ENCODE measurements at places on chromosomes 6 and 20.

DNA sequence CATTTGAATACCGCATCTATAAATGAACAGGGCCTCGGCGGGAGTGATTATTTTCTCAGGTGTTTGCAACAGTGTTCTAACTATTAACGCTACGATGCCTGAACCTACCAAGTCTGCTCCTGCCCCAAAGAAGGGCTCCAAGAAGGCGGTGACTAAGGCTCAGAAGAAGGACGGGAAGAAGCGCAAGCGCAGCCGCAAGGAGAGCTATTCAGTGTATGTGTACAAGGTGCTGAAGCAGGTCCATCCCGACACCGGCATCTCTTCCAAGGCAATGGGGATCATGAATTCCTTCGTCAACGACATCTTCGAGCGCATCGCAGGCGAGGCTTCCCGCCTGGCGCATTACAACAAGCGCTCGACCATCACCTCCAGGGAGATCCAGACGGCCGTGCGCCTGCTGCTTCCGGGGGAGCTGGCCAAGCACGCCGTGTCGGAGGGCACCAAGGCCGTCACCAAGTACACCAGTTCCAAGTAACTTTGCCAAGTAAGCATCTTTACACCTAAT is 70.9 kb downstream of the HFE start:
- peak; percentile 54 for ATAC-seq

DNA sequence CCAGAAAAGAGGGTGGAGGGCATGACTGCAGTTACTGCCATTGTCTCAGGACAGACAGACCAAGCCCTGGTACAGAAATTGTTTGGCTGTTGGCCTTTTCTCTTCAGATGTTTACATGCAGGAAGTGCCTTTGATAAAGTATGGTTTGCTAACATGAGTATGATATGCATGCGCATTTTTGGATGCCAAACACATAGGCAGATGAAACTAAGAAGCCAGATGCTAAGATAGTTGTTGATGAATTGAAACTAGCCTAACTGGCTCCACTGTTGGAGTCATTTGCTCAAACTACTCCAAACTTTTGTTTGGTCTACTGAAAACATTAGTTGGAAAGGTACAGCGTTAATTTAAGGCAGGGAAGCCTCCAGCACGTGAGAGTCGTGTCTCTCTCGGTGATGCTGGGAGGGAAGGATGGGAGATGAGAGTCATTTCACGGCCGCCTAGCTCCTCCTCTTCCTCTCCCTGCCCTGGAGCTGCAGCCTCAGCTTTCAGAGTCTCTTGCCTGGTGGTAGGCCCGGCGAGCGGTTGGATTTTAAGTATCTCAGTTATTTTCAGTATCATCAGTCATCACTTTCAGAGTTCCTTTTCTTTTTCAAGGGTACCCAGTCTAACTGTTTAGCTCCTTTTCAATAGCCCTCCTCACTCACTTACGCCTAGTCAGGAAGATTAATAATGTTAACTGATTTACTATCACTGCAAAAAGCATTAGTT is 29.7 kb downstream of the RREB1 start:
- no peak for ATAC-seq

DNA sequence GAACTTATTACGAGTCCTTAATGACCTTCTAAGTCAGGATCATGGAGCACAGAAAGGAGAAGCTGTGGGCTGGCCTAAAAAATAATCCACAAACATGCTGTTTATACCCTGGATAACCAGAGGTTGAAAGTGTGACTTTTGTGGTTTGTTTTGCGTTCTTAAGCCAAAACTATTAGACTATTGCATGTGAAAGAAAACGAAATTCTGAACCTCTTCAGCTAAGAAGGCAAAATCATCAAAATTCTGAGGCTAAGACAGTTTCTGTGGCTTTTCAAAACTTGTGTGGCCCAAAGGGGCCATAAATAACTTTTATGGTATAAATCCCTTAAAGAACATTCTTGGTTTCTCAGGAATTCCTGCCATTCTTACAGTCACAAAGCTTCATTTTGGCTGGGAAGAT is 251.0 kb downstream of the UST start:
- ATAC-seq: no peak

GRCh38 chr6:42251911-42252637 is 34.4 kb upstream of the MRPS10 start:
- ATAC-seq: peak; percentile 75

DNA sequence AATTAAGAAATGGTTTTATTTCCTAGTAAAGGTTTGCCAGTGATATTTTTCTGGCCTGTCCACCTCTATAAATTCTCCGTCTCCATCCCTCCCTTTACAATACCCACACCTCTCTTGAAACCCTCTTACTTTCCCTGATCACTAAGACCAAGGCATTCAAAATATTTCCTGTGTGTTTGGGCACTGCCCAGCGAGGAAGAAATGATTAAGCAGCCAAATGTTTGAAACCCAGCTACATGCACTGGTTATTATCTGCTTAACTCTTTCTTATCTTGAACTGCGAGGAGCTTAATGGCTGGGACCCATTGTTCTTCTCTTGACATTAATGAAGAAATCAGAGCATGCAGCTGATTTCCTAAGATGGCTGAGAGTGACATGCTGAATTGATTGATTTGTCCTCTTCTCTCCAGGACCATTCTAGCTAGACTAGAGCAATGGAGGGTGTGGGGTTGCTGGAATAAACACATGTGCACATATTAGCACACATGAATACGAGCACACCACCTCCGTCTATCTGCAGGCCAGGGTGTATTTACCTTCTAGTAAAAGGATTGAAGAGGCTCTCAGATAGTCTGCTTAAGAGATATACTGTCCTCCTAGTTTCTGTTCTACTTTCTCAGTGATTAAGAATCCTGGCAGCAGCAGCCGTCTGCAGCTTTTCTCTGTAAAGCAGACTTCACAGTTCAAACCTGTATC is 46.1 kb upstream of the PRDM1 start:
- ATAC-seq: peak; percentile 72

DNA sequence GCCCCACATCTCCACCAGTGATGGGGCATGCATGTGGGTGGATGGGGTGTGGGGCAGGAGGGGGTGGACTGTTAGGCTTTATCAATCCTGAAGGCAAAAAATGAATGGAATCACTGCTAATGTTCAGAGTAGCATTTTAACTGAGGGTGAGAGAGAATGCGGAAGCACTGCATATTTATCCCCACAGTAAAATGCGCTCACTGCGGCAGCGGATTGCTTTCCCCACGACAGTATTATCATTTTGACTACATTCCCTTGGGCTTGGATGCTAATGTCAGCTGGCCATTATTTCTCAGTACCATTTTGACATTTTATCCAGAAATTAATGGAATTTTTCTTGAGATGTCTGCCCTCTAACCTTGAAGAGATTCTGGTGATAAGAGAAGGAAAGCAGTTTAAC is 13.4 kb downstream of the ALDH8A1 start:
- peak; percentile 47 for ATAC-seq

DNA sequence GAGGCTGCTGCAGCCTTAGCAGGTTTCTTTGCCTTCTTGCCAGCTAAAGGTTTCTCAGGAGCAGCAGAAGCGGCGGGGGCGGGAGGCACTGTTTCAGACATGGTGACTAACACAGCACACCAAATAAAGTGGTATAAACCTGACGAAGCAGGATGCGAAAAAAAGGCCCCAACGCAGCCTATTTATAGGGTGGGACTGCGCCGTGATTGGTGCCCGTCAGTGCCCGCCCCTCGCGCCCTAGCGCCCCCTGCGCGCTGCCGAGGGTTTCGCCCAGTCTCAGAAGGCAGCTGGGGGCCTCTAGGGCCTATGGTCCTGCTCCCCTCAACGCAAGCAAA is 55.0 kb downstream of the TRIM38 start:
- ATAC-seq: no peak

GRCh38 chr20:4749326-4749725 is 27.6 kb downstream of the PRND start:
- no peak for ATAC-seq

DNA sequence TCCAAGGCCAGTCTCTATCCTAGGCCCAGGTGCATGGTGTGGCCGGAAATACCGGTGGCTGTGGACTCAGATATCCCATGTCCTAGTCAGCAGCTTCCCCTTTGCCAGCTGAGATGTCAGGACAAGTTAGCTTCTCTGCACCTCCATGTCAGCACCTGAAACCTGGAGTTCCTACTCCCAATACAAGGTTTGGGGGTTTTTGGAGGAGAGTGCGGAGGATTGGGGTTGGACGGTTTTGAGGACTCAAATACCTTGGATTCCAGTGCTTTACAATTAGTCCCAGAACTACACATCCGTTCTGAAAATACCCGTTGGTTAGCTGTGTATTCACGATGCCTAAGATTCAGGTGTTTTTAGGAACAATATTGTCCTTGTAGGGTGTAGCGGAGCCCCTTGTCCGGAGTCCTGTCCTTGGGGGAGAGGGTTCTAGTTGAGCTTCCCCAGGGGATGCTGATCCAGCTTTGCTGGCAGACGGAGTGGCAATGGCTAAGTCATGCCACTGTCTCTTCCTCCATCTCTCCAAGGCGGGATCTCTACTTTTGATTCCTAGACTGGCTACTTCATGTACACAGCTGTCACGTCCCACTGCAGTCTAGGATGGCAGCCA is 45.0 kb downstream of the ADNP start:
- ATAC-seq: no peak

- no peak for ATAC-seq
Measured at GRCh38 chr20:59816146-59816738, 117.2 kb downstream of the SYCP2 start.

DNA sequence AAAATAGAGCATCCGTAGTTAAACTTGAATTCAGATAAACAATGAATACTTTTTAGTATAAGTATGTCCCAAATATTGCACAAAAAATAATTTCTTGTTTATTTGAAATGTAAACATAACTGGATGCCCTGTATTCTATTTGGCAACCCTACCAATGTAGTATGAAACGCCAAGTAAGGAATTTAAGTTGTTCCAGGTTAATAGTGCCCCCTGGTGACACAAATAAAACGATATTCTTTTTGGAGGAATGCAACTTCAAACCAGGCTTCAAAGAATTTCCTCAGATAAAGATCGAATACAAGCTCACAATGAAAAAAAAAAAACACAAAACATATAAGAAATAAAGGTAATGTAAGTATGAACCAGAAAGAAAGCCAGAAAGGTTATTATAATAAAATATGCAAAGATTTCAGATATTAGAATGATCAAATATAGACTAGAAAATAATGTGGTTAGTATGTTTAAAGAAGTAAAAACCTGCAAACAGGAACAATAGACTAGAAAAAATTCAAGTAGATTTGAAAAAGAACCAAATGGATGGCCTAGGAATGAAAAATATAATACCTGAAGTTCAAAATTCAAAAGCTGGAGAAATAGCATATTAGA is 18.4 kb upstream of the AKAP7 start:
- no peak for ATAC-seq

DNA sequence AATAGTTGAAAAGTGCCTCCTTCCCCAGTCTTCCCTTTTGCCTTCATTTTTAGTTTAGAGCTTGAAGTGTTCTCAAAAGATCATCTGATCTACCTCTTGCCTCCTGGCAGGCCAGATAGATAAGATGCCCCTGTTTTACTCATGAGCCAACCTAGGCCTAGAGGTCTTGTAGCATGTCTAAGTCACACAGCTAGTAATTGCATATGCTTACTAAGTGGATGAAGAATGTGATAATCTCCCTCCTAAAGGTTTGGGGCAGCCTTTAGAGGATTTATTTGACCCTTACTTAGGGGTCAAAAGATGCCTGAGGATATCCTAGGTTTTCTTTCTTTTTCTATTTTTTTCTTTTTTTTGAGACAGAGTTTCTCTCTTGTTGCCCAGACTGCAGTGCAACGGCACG is 2.1 kb downstream of the C6orf141 start:
- no peak for ATAC-seq

- ATAC-seq: peak; percentile 30
Measured at GRCh38 chr6:155187994-155188706, 75.7 kb upstream of the CLDN20 start.

- ATAC-seq: no peak
Measured at GRCh38 chr6:5403076-5403475, 141.8 kb downstream of the FARS2 start.

- no peak for ATAC-seq
Measured at GRCh38 chr6:3727036-3727435, 24.5 kb downstream of the PXDC1 start.
